ENCODE measurements at places on chromosomes 5 and 9.

DNA sequence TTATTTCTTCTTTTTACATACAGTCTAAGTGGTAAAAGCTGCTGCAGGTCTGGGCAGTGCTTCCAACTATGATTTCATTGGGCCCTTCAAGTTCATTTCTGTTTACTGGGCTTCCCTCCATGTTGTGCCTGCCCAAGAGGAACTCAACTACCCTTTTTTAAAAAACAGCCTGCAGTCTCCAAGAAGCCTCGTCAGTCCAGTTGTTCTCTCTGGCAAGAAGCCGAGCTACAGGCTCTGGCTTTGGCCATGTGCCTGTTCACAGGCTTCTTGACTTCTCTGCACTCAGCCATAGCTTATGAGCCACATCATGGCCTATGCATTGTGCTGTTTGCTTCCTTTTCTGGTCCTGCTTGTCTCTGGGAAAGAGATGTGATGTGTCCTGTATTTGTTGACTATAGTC lies 119.7 kb upstream of the PJA2 start:
- no peak for DNase-seq

DNA sequence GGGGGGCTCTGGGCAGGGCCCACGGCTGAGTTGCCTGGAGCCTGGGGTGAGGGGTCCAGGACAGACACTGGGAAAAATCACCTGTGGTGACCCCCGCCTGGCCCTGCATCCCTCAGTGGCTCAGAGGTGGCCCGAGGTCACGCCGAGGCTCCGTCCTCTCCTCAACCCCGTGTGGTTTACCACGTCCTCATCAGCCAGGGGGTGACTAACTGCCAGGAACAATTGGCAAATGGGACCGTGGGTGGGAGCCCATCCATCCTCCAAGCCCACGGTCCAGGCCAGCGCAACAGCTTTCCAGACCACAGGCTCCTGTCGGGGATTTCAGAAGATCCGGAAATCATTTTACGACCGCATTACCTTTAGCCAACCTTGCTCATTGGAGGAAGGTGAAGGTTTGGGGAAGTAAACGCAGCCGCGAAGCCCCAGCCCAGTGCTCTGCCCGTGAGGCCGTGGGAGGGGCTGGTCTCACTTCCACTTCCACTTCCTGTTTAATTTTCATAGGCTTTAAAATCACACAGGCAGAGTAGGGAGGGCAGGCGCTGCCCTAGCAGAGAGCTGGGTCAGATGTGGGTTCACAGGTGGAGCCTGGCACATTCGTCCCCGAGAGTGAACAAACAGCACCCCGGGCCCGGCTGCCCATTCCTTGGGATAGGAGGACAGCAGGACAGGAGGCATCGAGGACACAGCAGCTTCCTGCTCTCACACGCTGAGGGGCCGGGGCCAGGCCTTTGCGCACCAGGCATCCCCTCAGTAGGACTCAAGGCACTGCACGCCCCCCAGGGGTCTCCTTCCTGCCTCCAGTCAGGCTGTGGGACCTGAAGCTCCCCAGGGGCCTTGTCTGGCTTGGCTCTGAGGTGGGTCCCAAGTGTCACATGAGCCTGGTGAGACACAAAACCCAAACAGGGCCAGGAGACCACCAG lies 19.8 kb upstream of the SLC9A3 start:
- peak; percentile 60 for DNase-seq

GRCh38 chr5:95374061-95374460 lies 17.1 kb upstream of the FAM81B start:
- no peak for DNase-seq

- DNase-seq: no peak
Measured at GRCh38 chr5:179906294-179906794, 1.4 kb downstream of the TBC1D9B start.

GRCh38 chr5:4348919-4349318 lies 753.3 kb downstream of the IRX1 start:
- no peak for DNase-seq

DNA sequence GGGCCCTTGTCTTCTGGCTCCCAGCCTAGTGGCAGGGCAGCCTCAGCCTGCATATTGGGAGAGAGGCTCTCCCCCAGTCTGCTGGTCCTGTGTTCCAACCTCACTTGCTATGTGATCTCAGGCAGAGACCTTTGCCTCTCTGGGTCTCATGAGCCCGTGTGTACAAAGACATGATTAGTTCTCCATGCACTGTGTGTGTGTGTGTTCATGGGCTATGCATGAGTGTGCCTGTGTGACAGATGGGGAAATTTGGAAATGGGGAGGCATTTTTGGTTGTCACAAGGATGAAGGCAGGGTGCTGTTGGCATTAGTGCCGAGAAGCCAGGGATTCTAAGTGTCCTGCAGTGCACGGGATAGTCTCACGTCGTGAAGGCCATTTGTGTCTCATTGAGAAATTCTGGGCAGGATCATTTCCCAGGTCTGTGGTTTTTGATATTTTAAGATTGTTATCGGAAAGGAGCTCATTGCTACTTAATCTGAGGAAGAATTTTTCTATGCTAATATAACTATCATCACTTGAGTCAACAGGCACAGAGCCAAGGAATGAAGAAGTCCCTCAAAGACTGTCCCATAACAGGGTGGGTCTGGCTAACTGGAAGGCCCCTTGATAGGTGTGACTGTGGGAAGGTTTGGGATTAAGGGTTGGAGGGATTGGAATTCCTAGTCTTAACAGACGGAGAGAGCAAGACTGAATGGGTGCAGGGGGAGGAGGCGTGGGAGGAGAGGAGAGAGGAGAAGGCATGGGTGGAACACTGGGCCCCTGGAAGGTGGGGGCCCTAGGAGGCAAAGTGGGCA lies 168.5 kb downstream of the RGS3 start:
- DNase-seq: no peak

- DNase-seq: no peak
Measured at GRCh38 chr5:61048534-61048933, 103.5 kb downstream of the NDUFAF2 start.

GRCh38 chr5:140327589-140327988 lies 18.8 kb downstream of the HBEGF start:
- DNase-seq: no peak

- no peak for DNase-seq
Measured at GRCh38 chr9:15010581-15010980, 100.4 kb upstream of the FREM1 start.

DNA sequence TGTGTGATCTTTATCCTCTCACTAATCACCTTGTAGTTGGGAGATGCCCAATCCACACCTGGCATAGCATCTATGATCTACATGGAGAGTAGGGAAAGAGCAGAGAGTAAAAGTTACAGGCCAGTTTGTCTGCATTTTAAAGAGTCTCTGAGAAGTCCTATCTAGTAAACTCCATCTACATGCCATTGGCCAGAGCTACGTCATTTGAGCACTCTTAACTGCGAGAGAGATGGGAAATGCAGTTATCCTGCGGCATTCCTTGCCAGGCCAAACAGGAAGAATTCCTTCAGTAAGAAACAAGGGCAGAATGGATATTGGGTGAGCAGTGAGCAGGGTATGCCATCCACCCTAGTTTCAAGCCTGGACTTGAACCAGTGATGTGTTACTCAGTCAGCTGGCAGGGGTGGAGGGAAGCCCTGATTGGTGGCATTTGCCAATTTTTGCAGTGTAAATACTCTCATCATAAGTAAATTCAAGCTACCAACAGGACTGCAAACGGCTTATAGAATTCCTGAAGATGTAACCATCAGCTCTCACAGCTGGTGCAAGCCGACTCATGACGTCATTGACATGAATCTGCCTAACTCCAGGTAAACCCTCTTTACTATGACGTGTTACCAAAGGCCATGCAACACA lies 156.8 kb upstream of the MSX2 start:
- no peak for DNase-seq

GRCh38 chr5:159203351-159203750 lies 6.0 kb downstream of the RNF145 start:
- no peak for DNase-seq

DNA sequence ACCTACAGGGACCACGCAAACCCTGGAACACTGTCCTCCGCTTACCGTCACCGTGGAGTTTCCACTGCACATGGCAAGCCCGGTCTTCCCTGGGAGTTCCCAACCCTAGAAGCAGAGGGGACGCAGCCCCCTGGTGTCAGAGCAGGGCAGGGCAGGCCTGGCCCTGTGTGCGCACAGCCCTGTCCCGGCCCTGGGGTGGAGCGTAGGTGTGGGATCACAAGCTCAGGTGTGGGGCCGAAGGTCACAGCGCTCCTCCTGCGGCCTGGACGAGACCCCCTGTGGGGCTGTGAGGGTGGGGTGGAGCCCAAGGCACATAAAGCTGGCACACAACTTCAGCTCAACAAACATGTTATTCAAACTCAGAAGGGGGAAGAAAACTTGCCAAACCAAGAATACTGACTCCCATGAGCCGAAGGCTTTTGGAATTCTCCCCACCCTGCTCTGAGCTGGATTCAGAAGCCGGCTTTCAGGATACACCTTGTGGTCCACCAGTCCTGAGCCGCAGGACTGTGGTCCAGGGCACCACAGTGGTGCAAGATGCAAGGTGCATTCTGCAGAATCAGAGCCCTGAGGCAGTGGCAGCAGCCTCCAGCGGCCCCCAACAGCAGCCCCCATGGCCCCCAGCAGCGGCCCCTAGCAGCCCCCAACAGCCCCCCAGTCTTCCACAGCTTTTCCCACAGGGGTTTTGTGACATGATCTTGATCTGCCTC lies 11.8 kb upstream of the EXOC3 start:
- DNase-seq: no peak

DNA sequence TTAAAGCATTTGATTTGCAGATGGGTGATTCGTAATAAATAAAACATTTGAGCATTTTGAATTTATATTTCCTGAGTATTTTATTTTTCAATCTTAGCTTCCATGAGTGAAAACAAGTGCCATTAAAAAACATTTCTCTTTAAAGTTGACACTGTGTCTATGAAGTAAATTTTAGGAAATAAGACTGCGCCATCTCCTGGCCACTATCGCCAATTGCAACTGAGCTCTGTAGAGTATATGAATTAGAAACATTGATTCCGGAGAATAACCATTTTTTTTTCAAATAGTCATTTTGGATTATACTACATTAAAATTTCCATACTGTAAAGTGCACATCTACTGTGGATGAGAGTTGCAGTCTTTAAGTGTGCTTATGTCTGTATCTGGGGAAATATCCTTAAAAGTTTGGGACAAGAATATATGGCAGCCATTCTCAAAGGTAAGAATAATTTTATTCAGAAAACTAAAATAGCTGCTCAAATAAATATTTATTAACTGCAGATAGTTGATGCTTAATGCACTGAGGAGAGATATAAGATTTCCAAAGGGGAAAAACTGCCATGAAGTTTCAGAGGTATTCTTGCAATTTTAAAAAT lies 5.9 kb downstream of the DMRTA1 start:
- peak; percentile 27 for DNase-seq

DNA sequence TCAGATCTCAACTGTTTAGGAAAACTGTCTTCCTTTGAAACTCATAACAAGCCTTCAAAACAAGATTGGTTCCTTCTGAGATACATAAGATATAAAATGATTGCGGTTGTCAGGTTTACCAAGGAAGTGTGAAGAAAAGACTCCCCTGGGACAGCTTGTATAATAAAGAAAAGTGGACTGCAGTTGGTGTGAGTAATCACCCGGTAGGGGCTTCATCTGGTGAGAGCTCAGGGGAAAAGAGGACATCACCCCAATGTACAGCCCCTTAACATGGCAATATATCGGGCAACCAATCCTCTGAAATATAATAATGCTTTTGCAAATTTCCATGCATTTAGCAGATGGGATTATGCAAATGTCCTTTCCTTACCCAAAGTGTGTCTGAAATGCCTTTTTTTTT lies 216.5 kb upstream of the KLF9 start:
- DNase-seq: no peak

DNA sequence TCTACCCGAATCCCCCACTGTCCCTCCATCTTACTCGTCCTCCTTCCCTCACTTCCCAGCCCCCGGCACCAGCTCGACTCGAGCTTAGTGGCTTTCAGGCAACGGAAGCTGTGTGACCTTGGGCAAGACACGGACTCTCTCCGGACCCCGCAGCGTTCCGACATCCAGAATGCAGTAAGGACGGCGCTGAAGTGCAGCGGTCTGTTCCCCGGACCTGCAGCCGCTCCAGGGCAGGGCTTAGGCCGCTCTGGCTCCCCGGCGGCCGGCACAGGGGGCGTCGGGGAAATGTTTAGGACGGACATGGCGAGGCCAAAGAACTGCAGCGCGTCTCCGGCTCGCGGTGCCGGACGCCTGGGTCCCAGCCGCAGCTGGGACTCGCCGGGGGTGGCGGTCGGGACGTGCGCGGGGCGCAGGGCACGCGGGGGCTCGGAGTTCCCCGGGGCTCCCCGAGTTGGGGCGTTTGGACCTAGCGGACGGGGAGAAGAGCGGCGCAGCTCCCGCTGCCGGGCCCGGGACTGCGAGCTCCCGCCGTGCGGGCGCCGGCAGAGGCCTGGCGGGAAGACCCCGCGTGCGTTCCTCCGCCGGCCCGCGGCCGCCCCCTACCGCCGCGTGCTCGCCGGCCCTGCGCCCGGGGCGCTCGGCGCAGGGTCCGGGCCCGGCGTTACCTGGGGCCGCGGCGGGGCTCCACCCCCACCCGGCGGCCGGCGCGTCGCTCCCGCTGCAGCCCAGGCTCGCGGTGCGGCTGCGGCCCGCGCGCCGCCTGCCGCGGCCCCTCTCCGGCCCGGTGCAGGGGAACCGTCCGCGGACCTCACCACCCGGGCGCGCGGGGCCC lies 5.6 kb upstream of the RNF44 start:
- no peak for DNase-seq

DNA sequence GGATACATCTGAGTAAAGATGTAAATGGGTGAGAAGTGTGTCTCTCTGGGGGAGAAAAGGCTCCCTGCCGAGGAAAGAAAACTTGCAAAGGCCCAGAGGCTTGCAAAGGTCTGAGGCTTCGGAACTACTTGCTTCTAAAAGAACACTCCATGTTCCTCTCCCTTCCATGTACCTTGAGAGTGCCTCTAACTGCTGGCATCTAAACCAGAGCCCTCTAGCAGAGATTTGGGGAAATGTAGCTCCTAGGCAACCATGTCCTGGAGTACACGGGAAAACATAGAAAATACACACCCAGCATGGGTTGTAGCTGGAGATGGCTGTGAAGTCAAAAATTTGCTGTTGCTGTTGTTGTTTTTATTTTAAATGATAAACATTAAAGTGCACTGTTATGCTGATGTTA lies 151.6 kb downstream of the SYK start:
- no peak for DNase-seq

DNA sequence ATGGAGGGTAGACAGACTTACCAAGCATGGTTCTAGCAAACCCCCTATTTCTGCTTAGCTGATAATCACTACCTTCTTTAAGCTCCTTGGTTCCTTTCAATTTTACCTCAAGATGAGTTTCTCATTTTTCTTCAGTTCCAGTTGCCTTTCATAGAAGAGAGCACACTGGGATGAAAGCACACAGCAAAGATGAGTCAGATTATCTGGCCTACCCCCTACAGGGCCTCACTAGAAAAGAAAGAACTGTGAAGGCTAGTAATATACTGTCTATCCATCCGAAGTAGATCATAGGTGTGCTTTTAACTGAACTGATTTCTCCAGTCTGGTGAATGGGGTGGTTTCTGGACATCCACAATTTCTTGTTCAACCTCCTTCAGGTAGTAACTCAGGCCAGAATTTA lies 122.5 kb downstream of the TRPM3 start:
- no peak for DNase-seq

- no peak for DNase-seq
Measured at GRCh38 chr9:120186276-120186675, 393.7 kb downstream of the CDK5RAP2 start.
